ENCODE measurements at places on chromosomes 11 and 22. TPM values are rescaled to one million over a fixed set of nuclear protein-coding genes. Genes with fewer than 3 reads are reported as not detected.

TRIM49 gene
- not detected for total RNA-seq

MMP13 gene
- total RNA-seq: not detected

PRODH gene
- total RNA-seq: not detected

BRSK2 gene
- not detected for total RNA-seq

C1QTNF5 gene
- total RNA-seq: 28.5 TPM

ME3 gene
- total RNA-seq: 25.9 TPM

CNTN5 gene
- total RNA-seq: 0.05 TPM

TMEM151A gene
- not detected for total RNA-seq

SOX6 gene
- total RNA-seq: 2.2 TPM

MRGPRF gene
- 15.2 TPM for total RNA-seq

DGAT2 gene
- total RNA-seq: 9.0 TPM

C22orf15 gene
- total RNA-seq: not detected

POU2AF1 gene
- not detected for total RNA-seq

MYRF gene
- 0.44 TPM for total RNA-seq

OR4D5 gene
- not detected for total RNA-seq

All from cardiac ventricle fibroblast (primary cell).